ENCODE measurements at places on chromosomes 3 and 15.

DNA sequence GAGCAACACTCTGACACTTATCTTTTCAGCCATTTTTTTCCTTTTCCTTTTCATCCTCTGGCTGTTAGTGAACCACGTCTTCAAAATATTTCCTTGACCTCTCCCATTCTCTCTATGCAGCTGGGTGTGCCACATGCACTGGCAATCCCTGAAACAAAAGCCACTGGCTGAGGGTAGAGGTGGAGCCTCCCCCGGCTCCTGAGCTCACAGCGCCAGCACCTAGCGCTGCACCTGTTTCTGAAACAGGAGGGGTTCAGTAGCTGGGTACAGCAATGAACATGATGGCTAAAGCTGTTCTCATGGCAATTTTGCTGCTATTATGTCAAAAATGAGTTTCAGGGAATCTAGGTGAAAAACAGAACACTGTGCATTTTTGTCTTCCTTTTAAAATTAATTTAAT is 314.7 kb upstream of the ATP10A start:
- DNase-seq, result no peak

DNA sequence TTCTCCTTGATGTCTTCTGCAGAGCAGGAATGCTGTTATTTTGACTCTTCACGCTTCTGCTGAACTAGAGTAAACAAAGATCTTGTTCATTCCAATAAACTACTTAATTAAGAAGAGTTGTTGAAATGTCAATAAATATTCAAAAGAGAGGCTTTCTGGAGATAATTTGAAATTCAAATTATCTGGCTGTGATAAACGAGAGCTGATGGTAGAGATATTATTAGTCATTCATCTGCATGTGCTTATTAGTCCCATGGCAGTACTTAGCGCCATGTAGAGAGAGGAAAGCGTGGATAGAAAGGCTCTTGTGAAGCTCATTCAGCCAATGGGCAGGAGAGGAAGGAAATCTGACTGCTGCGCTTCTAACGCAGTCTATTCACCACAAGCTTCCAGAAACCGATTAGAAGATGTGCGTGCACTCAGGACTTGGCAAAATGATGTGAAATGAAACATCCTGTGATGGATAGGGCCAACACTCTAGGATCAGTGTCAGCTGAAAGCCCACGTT is 251.1 kb downstream of the GABRB3 start:
- no peak for DNase-seq

- DNase-seq, result no peak
These were observed 72.2 kb downstream of the EPHB1 start for GRCh38 chr3:134867277-134867676.

DNA sequence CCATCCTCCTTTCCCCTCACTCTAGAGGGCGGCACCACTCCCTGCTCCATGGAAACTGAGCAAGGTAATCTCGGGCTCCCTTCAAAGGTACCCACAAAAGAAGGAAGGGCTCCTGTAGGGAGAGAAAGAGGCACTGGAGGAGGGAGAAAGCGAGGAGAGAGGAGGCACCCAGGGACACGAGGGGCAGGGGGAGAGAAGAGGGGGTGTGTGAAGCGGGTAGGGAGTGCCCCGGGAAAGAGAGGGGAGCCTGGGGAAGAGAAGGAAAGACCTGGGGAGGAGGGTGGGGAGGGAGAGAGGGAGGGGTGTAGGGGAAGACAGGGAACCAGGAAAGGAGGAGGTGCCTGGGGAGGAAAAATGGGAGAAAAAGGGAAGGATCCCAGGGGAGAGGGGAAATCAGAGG is 523 bp downstream of the VILL start:
- no peak for DNase-seq

- no peak for DNase-seq
These were observed 4.4 kb upstream of the XIRP1 start for GRCh38 chr3:39196671-39197356.

DNA sequence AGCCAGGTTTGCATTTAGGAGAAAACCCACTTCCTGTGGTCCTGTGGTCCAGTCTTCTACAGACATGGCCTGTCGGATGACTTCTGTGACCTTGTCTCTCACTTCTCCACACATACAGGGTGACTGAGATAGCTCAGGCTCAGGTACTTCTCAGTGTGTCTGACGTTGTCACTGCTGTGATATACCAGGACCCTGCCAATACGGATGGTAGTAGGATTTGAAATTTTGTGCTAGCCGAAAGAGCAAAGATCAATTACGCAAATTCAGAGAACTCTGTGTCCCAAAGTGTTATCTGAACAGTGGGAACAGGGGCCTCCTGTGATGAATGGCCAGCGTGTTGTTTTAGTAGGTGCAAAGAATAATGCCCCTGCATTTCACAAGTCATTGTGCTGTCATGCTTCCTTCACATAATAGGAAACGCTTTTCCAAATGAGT is 128.9 kb downstream of the MCTP2 start:
- DNase-seq, result no peak

GRCh38 chr3:35224565-35225295 is 414.6 kb upstream of the ARPP21 start:
- DNase-seq, result no peak

DNA sequence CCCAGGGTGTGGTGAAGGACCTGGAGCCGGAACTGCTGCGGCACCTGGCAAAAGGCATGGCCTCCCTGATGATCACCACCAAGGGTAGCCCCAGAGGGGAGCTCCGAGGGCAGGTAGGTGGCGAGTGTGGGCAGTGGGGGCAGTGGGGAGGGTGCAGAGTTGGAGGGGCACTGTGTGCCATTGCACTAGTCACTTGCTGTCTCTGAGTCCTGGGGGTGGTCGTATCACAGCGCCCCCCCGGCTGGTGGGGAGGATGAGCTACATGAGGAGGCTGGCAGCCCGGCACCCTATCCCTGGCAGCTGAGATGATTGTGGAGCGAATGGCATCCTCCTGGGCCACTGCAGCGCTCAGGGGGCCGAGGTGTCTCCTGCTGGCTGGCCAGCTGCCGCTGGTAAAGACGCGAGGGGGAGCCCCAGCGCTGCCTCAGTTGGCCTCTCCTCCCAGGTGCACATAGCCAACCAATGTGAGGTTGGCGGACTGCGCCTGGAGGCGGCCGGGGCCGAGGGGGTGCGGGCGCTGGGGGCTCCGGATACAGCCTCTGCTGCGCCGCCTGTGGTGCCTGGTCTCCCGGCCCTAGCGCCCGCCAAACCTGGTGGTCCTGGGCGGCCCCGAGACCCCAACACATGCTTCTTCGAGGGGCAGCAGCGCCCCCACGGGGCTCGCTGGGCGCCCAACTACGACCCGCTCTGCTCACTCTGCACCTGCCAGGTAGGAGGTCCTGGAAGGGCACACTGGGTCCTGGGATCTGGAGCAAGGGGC is 6.4 kb downstream of the CHRD start:
- no peak for DNase-seq

DNA sequence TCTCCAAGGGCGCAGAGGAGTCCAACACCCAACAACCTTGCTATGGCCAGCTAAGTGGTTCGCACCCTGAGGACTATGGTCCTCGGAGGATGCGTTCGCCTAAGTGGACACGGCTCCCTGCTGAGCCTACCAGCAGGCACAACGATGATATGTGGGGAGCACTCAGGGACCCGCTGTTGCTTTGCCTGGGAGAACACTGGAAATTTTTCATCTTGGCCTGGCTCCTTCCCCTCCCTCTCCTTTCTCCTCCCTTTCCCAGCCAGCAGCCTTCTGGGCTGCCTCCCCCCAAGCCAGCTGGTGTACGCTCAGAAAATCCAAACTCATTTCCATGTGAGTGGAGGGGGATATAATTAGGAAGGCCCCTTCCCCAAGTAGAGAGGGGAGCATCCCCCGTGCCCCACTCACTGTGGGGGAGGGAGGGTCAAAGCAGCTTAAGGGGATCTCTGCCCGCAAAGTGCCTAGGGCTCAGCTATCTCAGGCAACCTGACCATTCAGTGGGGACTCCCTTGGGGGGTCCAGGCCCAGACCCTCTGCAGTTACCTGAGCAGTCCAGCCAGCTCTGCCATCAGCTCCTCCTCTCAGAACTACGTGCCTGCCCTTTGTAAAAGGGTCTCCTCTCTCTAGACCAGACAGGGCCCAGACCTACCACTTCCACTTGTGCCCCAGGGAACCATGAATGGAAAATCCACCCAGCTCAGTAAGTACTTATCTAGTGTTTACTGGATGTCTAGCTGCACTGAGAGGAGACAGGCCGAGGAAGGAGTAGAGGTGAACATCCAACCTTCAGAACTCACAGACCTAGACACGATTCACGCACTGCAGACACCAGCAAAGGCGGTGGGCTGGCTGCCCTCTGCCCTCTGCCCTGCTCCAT is 742 bp upstream of the SEMA7A start:
- DNase-seq, result no peak

GRCh38 chr15:56765251-56765650 is 31.9 kb upstream of the ZNF280D start:
- DNase-seq, result no peak

DNA sequence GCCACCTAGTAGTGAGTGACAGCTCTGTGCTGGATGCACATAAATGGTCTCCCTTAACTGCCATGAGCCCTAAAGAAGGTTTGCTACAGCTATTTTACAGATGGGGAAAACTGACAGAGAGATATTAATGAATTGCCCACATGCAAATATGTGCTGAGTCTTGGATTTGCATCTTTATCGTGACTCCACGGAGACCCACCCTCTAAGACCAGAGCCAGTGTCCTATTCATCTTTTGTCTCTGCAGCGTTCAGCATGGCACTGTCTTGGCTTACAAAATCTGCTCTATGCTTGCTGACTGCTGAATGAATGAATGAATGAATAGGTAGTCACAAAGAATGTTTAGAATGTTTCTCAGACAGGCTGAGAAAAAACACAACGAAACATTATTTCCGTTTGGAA is 48.3 kb downstream of the BTD start:
- DNase-seq, result no peak

- no peak for DNase-seq
These were observed 22.2 kb upstream of the GOLIM4 start for GRCh38 chr3:168117853-168118313.

DNA sequence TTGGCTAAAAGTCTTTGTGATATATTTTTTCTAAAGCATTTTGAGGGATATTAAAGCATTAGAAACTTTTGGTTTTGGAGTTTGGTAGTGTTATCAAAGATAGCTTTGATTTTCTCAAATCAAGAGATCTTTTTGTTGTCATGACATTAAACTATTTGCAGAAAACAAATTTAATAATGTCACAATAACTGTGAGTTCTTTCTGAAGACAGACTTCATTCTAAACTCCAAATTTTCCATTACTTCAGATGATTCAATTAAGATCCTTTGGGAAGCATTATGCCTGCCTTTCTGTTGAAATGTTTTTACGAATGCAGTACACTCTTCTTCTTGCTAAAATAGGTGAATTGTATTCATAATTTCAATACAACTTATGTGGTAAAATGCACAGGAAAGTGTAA is 145.4 kb downstream of the ALCAM start:
- no peak for DNase-seq

- no peak for DNase-seq
These were observed 10.6 kb downstream of the LSG1 start for GRCh38 chr3:194661374-194661773.

DNA sequence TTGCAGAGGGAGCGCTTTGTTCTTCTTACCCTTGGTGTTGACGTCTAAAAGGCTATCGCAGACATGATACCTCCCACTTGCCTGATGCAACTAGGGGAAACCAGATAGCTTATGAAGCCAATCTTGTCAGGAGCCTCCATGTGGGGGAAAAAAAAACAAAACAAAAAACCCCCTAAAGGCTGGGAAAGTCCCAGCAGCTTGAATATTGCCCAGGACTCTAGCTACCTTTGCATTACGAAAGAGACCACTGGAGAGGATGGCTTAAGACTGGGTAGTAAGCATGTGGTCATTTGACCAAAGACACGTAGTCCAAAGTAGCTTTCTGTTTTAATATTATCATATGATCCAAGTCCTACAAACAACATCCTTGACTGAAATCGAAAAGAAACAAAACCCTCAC is 120.7 kb upstream of the WNT5A start:
- DNase-seq, result no peak

DNA sequence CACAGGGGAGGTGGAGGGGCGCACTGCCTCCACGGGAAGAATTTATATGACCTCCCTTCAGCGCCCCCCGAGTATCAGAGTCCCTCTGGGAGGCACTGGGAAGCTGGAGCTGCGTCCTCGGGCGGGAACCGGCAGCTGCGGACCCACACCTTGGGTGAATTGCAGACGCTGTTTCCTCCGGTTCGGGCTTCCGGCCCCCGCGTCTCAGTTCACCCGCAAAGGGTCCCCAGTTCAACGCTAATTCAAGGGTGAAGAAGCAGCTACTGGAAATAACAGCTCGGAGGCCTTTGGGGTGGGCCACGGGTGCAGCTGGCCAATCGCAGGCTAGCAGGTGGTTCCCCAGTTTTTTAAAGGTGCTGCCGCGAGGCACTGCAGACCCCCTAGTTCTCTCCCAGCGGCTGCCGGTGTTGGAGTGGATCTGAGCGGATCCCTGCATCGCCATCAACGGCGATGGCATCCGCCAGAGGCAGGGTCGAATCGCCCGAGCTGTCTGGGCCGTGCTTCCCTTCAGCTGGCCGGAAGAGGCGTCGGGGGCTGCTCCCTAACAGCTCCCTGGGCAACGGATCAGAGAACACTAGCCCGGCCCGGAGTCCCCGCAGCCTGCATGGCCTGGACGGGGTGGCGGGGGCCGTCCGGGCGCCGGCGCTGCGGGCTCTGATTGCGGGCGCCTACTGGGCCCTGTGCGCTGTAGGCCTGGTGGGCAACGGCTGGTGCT is 19.4 kb upstream of the ADAMTS7 start:
- no peak for DNase-seq

- no peak for DNase-seq
These were observed 10.6 kb upstream of the TBC1D5 start for GRCh38 chr3:17752876-17753631.

- DNase-seq, result no peak
These were observed 60.7 kb downstream of the GSK3B start for GRCh38 chr3:120033596-120033995.
